Lung (tissue), 17 donors: ENCODE measurements at places on chromosomes 7 and 10. TPM values are rescaled to one million over a fixed set of nuclear protein-coding genes. Genes with fewer than 3 reads are reported as not detected.

- H3K4me3 ChIP-seq: no peak overlapping the region
- no peak overlapping the region for H3K27ac ChIP-seq
- no peaks in the 10 kb centered on the region for H3K4me1 ChIP-seq
- H3K27me3 ChIP-seq: no peaks in the 10 kb centered on the region
- DNase-seq: no peak
- no peaks in the 10 kb centered on the region for H3K36me3 ChIP-seq
These were observed 116.9 kb upstream of the GDF10 start for GRCh38 chr10:47182934-47183703.

Gene NUTM2E
- 0.31 TPM for total RNA-seq

GRCh38 chr10:91514787-91515186, 104.6 kb downstream of the HECTD2 start:
- no peak for DNase-seq
- H3K36me3 ChIP-seq: peaks cover 3% of the 10 kb centered on the region
- H3K4me1 ChIP-seq: peaks cover 49% of the 10 kb centered on the region
- no peak overlapping the region for H3K4me3 ChIP-seq
- H3K27me3 ChIP-seq: no peaks in the 10 kb centered on the region
- no peak overlapping the region for H3K27ac ChIP-seq

GRCh38 chr10:91680487-91680886, 47.6 kb upstream of the PPP1R3C start:
- H3K4me3 ChIP-seq: no peak overlapping the region
- no peaks in the 10 kb centered on the region for H3K36me3 ChIP-seq
- H3K4me1 ChIP-seq: no peaks in the 10 kb centered on the region
- DNase-seq: no peak
- H3K27ac ChIP-seq: no peak overlapping the region

Gene SPDYE16
- total RNA-seq: 0.28 TPM

Gene CLDN3
- total RNA-seq: 43.4 TPM

- no peaks in the 10 kb centered on the region for H3K36me3 ChIP-seq
- DNase-seq: no peak
- H3K27ac ChIP-seq: no peak overlapping the region
- H3K27me3 ChIP-seq: no peaks in the 10 kb centered on the region
These were observed 35.3 kb upstream of the STARD3NL start for GRCh38 chr7:38142736-38143135.

GRCh38 chr7:25854608-25855497, 297.1 kb upstream of the NFE2L3 start:
- no peaks in the 10 kb centered on the region for H3K36me3 ChIP-seq
- peaks cover 20% of the 10 kb centered on the region for H3K27me3 ChIP-seq
- no peak overlapping the region for H3K4me3 ChIP-seq
- peaks cover 12% of the 10 kb centered on the region for H3K4me1 ChIP-seq
- no peak overlapping the region for H3K27ac ChIP-seq

Gene NPY4R2
- 36.8 TPM for total RNA-seq

Gene DPYSL4
- 1.5 TPM for total RNA-seq

DNA sequence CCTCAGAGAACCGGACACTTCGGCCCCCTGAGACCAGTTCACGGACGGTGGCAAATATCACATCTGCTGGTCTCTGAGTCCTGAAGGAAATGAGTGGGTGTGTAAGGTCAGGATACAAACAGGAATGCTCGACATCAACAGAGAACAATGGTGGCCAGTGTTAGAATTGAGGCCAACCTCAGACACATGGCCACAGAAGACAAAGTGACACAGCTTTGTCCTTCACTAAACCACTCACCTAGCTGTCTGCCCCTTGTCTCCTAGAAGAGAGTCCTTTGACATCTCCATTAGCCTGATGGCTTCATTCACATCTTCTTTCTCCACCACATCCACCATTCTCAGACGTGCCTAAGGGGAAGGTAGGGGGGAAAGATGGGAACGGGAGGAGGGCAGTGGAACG, 4.3 kb downstream of the COPS6 start:
- H3K4me1 ChIP-seq: peaks cover 8% of the 10 kb centered on the region
- peaks cover 17% of the 10 kb centered on the region for H3K36me3 ChIP-seq
- no peaks in the 10 kb centered on the region for H3K27me3 ChIP-seq
- no peak overlapping the region for H3K4me3 ChIP-seq
- no peak for DNase-seq

GRCh38 chr10:88028654-88029053, 165.2 kb downstream of the PTEN start:
- DNase-seq: no peak
- H3K27ac ChIP-seq: no peak overlapping the region
- H3K4me3 ChIP-seq: no peak overlapping the region
- no peaks in the 10 kb centered on the region for H3K4me1 ChIP-seq
- no peaks in the 10 kb centered on the region for H3K27me3 ChIP-seq

- no peaks in the 10 kb centered on the region for H3K4me1 ChIP-seq
- no peaks in the 10 kb centered on the region for H3K36me3 ChIP-seq
- no peak overlapping the region for H3K4me3 ChIP-seq
- DNase-seq: no peak
These were observed 83.8 kb downstream of the ABCA13 start for GRCh38 chr7:48255046-48255445.

- no peaks in the 10 kb centered on the region for H3K27me3 ChIP-seq
- H3K4me1 ChIP-seq: peaks cover 2% of the 10 kb centered on the region
- no peak overlapping the region for H3K27ac ChIP-seq
- no peaks in the 10 kb centered on the region for H3K36me3 ChIP-seq
- H3K4me3 ChIP-seq: no peak overlapping the region
- peak; percentile 19 for DNase-seq
These were observed 64.9 kb downstream of the MCU start for GRCh38 chr10:72756674-72757385.

GRCh38 chr7:29102558-29103151, 43.7 kb downstream of the CPVL start:
- DNase-seq: peak; percentile 92
- H3K36me3 ChIP-seq: no peaks in the 10 kb centered on the region
- H3K27me3 ChIP-seq: no peaks in the 10 kb centered on the region
- H3K27ac ChIP-seq: no peak overlapping the region
- peaks cover 14% of the 10 kb centered on the region for H3K4me1 ChIP-seq
